CD4-positive, alpha-beta T cell (primary cell): ENCODE measurements at places on chromosomes 5 and 9.

DNA sequence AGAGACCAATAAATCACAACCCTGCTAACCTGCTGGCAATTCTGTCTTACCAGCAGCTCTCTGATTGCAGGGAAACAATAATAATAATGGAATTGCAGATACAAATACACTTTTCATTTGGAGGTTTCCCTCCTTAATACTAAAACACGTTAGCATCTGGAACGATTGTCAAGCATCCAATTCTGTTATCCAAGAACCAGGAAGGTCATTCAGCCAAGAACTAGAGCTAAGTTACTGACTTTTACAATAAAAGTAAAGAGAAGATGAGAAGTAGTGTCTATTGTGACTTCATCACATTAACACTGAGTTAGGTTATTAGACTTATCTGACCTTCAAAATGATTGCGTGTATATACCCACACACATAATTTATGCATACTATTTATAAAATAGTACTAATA lies 335.6 kb downstream of the BRINP1 start:
- no peak for DNase-seq

DNA sequence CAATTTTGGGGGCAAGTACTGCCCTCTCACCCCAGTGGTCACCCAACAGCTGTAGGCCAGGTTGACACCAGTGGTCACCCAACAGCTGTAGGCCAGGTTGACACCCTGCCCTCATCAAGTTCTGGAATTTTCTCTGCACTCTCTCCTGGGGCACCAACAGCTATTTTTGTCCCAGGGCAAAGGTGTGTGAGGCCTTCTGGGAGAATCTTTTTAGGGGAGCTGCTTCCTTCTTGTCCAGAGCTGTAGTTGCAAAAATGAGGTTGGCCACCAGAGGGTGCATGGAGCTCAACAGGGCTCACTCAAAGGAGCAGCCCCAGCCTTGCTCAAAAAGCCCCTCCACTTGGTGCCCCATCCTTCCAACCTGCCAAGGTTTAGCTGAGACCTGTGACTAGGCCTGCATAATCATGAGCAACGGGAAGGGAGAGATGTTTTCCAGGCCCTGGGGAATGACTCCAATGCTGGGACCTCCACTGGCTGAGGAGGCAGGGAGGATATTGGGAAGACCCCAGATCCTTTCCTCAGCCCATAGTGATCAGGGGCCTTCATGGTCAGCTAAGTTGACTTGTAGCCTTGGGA lies 10.6 kb upstream of the P4HA2 start:
- peak; percentile 36 for DNase-seq

DNA sequence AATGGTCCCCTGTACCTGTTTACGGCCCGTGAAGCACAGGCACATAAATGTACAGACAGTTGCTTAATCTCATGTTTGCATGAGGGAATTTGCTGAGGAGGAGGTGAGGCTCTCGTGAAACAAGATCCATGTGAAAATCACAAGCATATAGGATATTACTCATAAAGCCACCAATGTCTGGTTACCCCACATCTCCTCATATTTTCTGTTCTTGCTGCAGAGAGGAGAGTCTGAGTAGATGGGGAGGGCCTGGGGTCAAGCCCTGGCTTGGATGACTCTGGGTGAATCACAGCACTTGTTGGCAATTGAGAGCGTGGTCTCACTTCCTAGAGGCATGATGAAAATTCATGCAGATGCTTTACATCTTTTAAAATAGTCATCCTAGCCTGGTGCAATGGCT lies 975 bp downstream of the AGXT2 start:
- no peak for DNase-seq

GRCh38 chr5:36366883-36367282 lies 65.2 kb upstream of the RANBP3L start:
- no peak for DNase-seq

DNA sequence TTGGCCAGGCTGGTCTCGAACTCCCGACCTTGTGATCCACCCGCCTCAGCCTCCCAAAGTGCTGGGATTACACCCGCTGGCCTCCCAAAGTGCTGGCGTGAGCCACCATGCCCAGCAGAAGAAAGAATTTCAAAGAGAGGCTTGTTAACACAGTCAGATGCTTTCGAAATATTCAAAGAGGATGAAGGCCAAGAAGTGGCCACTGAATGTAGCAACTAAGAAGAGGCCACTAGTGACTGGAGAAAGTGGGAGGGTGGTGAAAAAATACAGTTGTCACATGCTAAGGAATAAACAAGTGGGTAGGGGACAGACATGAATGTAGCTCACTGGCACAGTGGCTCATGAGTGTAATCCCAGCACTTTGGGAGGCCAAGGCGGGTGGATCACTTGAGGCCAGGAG lies 13.0 kb upstream of the TPM2 start:
- DNase-seq = no peak

- no peak for DNase-seq
Measured at GRCh38 chr9:14323083-14323971, 9.4 kb upstream of the NFIB start.

GRCh38 chr9:38081356-38082108 lies 12.5 kb upstream of the SHB start:
- DNase-seq = no peak

DNA sequence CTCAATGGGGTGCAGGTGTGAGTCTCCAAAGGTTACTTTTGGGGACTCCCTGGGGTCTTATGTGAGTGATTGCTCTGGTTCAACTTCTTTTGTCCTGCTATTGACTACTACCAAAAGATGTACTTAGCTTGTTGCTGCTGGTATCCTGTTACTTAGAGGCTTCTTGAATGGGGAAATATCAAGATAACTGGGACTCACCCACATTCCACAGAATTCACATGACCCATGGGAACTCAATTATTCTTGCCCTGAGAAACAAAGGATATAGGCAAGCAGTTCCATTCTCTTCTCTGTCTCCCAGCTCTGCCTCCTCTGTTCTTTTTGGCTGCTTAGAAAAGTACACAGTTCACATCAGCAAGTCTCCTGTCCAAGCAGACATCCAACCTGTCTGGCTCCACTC lies 105.9 kb downstream of the UNC13B start:
- DNase-seq = no peak

GRCh38 chr5:125575891-125576505 lies 829.6 kb upstream of the ZNF608 start:
- no peak for DNase-seq
